Stimulated activated CD8-positive, alpha-beta memory T cell treated with anti-CD3 and anti-CD28 coated beads, Interleukin-4, amount 100 ng/mL, for 1 hour (primary cell): ENCODE measurements at places on chromosomes 2 and 18.

- no peak for DNase-seq
Measured at GRCh38 chr2:181655519-181655918, 1.4 kb downstream of the CERKL start.

- DNase-seq, result no peak
Measured at GRCh38 chr18:53241161-53241560, 901.2 kb downstream of the DCC start.

- peak; percentile 3 for DNase-seq
Measured at GRCh38 chr2:170930131-170930990, 1.3 kb downstream of the GORASP2 start.

DNA sequence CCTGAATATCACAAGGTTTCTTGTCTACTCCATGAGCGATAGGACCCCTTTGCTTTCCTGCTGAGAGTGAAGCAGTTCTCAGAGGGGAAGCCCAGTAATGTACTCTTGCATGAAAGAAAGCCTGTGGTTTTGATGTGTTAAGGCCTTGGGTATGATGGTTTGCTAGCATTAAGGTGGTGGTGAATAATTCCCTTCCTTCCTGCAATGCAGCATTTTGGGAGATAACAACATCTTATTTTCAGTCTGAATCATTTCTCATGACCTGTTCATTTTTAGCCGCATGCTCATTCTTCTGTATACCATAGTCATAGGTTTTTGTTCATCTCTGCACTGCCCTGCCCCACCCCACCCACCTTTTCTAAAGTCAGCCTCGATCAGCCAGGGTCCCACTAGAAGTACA lies 66.2 kb downstream of the HNMT start:
- no peak for DNase-seq

DNA sequence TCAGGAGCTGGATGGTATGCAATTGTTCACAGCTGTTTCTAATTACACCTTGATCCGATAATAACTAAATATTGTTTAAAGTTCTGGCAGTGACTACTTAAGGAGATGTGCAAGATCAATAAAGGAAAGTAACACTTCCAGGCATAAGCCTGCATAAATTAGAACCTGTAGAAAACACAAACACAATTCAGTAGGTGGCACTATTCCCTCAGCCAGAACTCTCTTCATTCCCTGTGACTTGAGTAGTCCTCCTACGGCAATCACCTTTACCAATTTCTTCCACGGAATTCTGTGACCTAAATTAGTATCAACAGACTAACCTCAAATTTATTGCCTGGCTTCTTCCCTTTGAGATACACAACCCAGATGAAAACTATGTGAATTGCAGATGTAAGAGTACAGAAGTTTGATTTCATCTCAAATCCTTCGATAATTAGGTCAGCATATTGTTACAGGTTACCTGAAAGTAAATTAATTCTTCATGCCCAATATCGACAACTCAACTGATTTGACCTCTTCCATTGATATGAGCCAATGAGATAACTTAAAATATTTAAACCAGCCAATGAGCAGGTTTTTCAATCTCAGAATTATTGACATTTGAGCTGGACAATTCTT lies 137.8 kb downstream of the PID1 start:
- DNase-seq, result no peak

DNA sequence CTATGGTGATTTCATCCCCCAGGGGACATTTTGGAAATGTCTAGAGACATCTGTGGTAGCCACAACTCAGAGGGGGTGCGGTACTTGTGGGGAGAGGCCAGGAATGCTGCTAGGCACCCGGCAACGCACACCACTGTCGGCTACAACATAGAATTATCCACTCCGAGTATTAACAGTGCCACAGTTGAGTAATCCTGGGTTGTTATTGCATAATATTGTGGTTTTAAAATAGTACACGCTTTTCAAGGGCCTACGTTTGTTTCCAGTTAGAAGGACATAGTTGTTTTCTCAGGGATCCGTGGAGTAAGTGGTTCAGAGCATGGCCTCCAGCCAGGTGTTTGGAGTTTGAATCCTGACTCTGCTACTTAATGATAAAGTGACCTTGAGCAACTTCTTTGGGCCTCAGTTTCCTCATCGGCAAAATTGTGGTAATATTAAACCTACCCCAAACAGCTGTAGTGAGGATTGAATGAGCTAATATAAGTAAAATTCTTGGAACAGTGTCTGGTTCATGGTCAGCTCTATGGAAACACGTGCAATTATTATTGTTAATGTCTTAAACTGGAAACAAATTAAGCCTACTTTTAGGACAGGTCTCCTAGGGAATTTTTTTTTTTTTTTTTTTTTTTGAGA lies 24.5 kb downstream of the CYP27A1 start:
- no peak for DNase-seq

- DNase-seq, result no peak
Measured at GRCh38 chr2:232024457-232024856, 62.9 kb downstream of the DIS3L2 start.

DNA sequence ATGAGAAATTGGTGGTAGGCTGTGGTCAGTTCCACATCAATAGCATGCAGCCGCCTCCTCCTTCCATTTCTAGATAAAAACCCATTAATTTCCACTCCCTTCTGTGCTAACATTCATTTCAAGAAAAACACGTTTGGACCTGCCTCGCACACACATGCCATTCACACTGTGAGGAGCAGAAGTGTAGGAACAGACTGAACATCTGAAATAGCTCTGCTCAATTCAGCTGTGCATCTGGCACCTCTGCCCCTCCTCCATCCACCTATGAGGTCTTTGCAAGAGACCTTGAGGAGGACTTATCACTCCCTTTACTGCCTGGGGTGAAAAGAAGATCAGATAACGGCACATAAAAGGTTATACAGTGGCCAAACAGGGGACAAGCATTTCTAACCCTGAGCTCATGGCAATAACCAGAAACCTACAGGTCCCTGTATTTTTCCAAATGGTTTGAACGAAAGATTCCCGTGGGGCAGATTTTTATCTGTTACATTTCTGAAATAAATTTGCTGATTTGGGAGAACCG lies 30.8 kb upstream of the LRP2 start:
- DNase-seq, result no peak

GRCh38 chr2:134436706-134437105 lies 182.8 kb downstream of the MGAT5 start:
- DNase-seq, result no peak

- DNase-seq, result no peak
Measured at GRCh38 chr2:179096090-179096489, 46.2 kb upstream of the CCDC141 start.

GRCh38 chr18:55839343-55839742 lies 251.4 kb upstream of the TCF4 start:
- no peak for DNase-seq

- DNase-seq, result no peak
Measured at GRCh38 chr2:3254442-3254941, 123.1 kb downstream of the EIPR1 start.

- no peak for DNase-seq
Measured at GRCh38 chr2:236136538-236136937, 31.6 kb downstream of the GBX2 start.

GRCh38 chr2:194514281-194514680 lies 1142.7 kb upstream of the SLC39A10 start:
- DNase-seq, result no peak

- DNase-seq, result no peak
Measured at GRCh38 chr2:96082211-96083063, 33.9 kb downstream of the ADRA2B start.

DNA sequence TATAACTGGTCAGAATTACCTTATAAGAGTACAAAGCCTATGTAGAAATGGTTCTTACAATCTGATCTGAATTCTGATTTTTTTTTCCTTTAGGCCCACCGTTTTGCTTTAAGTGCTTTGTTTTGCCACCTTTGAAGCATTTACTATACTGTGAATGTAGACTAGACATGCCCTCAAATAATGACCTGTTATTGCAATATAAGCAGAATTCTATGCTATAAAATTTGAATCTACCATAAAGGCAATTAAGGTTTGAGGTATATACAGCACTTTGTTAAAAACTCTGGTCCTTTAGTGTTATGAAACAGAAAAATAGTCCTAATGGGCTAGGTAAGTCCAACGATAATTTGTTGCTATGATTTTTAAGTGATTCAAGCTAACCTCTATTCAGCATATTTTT lies 86.6 kb upstream of the NOSTRIN start:
- DNase-seq, result no peak

- DNase-seq, result no peak
Measured at GRCh38 chr18:48061781-48062570, 131.5 kb upstream of the SMAD2 start.

DNA sequence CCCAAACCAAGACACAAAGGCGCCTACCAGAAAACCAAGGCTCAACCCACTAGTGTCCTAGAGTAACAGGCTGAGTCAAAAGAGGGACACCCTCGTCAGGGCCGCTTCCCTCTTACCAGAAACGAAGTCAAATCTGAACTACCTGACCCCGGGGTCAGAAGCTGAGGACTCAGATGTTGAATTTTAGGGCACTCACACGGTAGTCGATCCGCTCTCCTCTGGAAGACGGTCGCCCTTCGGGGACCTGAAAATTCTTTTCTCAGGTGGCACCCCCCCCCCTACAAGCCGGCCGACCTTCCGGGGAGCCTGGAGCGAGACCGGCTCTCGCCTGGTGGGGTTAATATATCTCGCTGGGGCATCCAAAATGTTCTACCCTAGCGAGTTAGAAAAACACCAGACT lies 121.1 kb upstream of the KCNJ3 start:
- DNase-seq, result no peak

- DNase-seq, result no peak
Measured at GRCh38 chr18:36035253-36035652, 32.1 kb downstream of the RPRD1A start.

- DNase-seq, result no peak
Measured at GRCh38 chr18:23239885-23240608, 104.8 kb downstream of the CABLES1 start.

DNA sequence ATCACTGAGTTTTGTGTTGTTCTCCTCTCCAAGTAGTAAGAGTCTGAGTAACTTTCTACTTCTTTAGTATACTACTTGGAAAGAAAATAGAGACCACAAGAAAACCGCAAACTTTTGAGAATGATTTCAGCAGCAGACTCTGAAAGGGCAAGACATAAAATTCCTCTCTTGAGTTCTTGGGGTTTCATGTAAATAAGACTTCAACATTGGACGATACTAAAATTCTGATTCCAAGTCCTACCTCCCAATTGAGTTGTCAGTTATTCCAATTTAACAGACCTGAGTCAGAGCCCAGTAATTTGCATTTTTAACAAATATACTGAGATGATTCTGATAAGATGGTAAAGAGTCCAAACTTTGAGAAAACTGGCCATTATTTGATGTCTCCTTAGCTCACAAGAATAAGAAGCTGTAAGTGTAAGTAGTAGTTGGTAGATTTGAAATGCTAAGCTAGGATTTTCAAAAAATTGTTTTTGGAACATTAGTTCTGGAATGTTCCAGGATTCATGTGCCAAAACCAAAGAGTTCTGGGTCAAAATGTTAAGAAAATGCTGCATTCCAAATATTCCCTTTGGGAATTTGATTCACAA lies 261.6 kb upstream of the SPOPL start:
- DNase-seq, result no peak
